ENCODE measurements at places on chromosomes 5 and 9. TPM values are rescaled to one million over a fixed set of nuclear protein-coding genes. Genes with fewer than 3 reads are reported as not detected.

The PRLR gene
- total RNA-seq = 1.1 TPM

The SOHLH1 gene
- total RNA-seq = not detected

The FLT4 gene
- total RNA-seq = 2.8 TPM

The N4BP3 gene
- total RNA-seq = 1.4 TPM

The SUB1 gene
- total RNA-seq = 280 TPM

The RFK gene
- 12.5 TPM for total RNA-seq

The NRARP gene
- total RNA-seq = 1.7 TPM

The NR2F1 gene
- total RNA-seq = 43.0 TPM

The MEGF10 gene
- total RNA-seq = 0.05 TPM

The SLC36A3 gene
- total RNA-seq = not detected
